Smooth muscle cell of the pulmonary artery (primary cell): ENCODE measurements at places on chromosomes 2 and 18. TPM values are rescaled to one million over a fixed set of nuclear protein-coding genes. Genes with fewer than 3 reads are reported as not detected.

The SP5 gene
- not detected in 2 replicates for total RNA-seq

The ANAPC1 gene
- 49.9 and 52.5 TPM in 2 replicates for total RNA-seq

The ITGB6 gene
- 0.07 and 0.40 TPM in 2 replicates for total RNA-seq

The B4GALT6 gene
- 3.1 and 18.5 TPM in 2 replicates for total RNA-seq

The SLC4A1AP gene
- 23.1 and 24.9 TPM in 2 replicates for total RNA-seq

The DCDC2C gene
- not detected in 2 replicates for total RNA-seq

The CNDP2 gene
- total RNA-seq: 55.8 and 68.5 TPM in 2 replicates

The TMEM17 gene
- total RNA-seq: 1.8 and 2.6 TPM in 2 replicates

The QPCT gene
- 8.8 and 11.1 TPM in 2 replicates for total RNA-seq
